Fibroblast of upper back skin (primary cell): ENCODE measurements at places on chromosomes 1 and 21.

DNA sequence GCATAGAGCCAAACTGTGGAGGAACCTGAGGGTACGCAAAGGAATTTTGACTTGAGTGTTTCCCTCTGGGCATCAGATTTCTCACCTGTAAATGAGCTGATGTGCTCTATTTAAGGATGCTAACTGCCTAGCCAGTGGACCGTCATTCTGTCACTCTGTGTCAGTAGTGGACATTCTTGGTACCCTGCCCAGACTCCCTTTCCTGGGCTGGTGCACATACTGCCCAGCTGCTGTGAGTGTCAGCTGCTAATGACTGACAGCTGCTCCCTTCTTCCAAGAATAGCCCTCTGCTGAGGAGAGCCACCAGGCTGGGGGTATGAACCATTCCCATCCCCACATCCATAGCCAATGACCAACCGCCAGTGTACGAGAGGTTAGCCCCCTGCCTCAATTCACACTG lies 193.1 kb upstream of the DAB1 start:
- DNase-seq = no peak

DNA sequence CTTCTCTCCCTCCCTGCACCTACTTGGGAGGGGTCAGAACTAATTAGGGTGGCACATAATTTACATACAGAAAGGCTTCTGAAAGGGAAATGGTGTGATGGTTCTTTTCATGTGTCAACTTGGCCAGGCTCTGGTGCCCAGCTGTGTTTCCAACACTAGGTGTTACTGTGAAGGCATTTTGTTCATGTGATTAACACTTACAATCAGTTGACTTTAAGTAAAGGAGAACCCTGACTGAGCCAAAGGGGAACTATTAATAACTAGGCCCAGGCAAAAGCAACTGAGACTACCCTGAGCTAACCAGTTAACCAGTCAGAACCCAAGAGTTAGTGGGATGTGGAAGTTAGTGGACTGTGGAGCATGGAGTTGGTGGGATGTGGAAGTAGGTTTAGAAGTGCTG lies 114.9 kb downstream of the SEC16B start:
- DNase-seq = no peak

- DNase-seq = no peak
These were observed 38.7 kb downstream of the FASLG start for GRCh38 chr1:172697534-172698002.

GRCh38 chr1:244065960-244066388 lies 14.9 kb downstream of the ZBTB18 start:
- DNase-seq = peak; percentile 95

GRCh38 chr1:8665833-8666232 lies 151.6 kb downstream of the RERE start:
- DNase-seq = no peak

DNA sequence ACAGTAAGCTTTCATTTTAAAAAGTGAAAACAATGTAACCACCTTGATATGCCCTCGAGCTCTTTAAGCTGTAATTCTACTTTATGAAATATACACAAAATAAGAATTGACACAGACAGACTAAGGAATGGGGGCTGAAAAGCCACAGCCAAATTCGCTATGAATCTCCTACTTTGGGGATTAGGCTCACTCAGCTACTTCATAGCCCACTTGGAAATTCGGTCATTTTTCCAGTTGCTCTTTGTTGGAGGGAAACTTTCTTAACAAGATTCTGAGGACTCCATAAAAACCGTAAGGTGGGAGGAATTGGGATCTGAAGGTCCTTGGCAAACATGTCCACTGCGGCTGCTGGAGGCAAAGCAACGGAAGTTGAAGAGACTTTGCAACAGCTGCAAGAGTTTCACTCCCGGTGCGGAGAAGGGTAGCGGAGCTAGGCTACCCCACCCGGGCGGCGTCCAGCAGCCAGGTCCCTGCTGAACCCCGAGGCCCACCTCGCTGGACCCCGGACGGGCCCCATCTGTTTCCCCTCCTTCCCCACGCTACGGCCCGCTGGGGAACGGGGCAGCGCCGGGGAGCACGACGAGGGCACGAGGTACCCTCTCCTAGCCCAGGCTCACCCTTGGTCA lies 634 bp downstream of the MYCBP start:
- DNase-seq = peak; percentile 14
